Skin of body (tissue), 3 donors: ENCODE measurements at places on chromosomes 3 and 15.

DNA sequence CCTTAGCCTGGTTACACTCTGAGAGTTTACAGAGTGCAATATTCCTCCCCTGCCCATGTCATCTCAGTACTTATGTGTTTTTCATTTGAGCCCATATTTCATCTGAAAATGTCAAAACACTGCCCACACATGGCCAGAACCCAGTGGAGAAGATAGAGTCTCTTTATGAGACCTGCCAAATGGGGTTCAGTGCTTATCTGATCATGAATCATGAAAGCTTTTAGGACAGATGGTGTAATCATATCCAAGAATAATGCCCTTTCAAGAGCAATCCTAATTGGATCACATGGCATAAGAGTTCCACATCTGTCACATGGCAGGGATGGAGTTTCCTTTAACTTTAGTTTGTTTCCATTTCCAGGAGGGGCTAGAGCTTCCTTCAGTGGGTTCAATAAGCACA is 77.2 kb upstream of the AGBL1 start:
- no peak for DNase-seq

DNA sequence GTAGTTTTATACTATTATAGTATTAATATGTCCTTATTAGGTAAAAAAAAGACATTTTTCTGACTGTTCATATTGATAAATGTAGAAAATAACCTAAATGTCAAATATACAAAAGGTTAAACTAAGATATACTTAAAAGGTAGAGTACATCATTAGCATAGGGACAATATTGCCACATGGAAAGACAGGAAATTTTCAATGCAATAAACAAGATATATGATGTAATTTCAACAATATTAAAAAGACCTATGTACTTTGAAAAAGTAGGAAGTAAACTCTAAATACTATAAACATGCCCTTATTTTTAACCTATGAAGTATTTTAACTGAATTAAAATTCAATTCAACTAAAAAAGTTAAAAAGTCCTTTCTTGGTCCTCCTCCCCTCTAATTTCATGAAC is 1.9 kb downstream of the SPG11 start:
- DNase-seq: no peak

- no peak for DNase-seq
Measured at GRCh38 chr15:100658895-100659294, 56.5 kb downstream of the ASB7 start.

DNA sequence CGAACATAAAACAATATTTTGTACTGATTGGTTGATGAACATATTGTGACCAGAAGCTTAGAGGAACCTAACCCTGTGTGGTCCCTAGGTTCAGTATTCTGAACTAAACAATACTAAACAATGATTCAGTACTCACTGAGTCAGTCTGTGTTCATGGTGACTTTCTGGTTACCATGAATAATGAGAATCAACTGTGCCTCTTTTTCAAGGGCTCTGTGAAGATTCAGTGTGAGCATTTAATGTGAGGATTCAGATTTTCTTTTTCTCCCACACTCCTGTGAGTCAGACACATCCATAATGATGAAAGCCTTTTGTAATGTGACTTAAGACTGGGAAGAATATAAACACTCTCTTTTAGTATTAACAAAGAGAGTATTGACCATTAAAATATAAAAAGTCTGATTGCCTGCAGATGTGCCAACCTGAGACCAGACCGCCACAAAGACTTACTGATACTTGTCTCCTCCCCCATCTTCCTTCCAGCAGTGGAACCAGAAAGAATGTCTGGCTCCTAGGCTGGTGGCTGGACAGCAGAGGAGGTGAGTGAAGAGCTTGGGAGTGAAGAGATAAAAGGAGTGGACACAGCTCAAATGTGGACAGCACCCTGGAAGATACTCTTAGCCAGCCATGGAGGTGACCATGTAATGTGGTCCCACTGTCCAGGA is 17.6 kb upstream of the ACTL6A start:
- DNase-seq: no peak

GRCh38 chr3:23270423-23270822 is 67.3 kb downstream of the UBE2E2 start:
- no peak for DNase-seq

GRCh38 chr3:104519068-104519467 is 847.6 kb upstream of the ALCAM start:
- no peak for DNase-seq

DNA sequence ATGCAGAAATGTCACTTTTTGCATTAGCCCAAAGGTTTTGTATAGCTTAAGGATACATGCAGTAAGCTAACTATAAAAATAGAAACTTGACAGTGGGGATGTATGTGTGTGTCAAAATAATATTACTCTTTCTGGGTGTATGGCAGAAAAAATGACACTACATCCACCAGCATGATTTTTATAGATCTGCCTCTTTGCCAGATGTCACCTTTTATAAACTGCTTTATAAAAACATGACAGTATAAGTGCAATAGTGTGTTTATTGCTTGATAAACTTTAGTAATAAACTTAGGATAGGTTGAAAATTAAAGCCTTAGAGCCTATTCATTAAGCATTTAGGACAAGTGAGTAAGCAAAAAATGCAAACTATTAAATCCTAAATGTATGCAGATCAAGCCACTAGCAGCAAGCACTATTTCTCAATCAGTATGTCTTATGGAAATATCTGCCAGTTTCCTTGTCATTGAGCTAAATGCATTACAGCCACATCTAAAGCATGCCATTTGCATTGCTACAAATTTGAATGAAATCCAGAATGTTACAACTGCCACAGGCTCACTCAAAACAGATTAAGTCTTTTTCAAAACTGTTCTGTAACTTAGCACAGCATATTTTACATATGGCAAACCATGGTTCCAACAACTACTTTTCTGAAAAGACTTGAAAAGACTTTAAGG is 935.0 kb downstream of the FHIT start:
- DNase-seq: peak; percentile 98

- DNase-seq: no peak
Measured at GRCh38 chr15:71335591-71335990, 220.3 kb downstream of the THSD4 start.

DNA sequence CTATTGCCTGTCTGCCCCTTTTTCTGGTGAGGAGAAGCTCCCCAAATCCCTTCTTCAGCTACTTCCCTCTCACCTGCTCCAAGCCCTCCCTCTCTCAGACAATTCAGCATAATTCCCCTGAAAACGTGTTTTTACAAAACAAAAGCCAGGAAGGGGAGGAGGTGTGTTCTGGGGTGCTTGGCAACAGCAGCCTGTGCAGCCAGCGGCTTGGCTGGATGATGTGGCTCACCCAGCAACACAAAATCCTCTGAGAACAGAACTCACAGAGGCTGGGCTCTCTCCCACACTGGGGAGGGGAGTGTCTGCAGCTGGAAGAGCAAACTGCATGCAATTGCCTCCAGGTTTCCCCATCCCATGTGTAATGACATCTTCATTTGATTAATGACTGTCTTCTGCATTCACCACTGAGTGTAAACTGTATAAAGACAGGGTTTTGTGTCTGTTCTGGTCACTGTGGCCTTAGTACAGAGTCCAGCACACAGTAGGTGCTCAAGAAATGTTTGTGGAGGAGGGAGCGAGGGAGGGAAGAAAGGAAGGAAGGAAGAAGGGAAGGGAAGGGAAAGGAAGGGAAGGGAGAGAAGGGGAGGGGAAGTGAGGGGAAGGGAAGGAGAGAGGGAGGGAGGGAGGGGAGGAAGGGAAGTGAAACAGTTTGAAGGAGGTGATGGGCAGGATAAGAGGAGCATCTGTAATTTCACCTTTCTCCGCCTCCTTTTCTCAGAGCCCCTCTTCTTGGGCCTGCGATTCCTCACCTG is 70.1 kb upstream of the GLCE start:
- peak; percentile 80 for DNase-seq

GRCh38 chr3:148723631-148724030 is 25.9 kb downstream of the AGTR1 start:
- no peak for DNase-seq

- DNase-seq: no peak
Measured at GRCh38 chr3:128503164-128503651, 10.2 kb upstream of the GATA2 start.

DNA sequence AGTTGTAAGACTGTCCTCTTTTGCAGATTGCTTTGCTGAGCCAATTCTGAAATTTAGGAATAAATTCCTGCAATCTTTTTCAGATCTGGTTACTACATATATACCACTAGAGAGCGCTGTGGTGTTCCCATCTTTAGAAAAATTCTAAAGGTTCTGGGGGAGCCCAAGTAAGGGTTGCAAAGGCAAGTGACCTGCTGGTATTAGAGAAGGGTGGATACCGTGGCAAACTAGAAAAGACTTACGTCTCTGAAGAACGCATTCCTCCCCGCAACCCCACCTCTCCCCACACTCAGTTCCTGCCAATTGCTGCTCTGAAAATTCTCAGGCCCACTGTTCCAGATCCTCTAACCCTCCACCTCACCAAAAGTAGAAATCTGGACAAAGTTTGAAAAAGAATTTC is 48.5 kb downstream of the EFHB start:
- peak; percentile 5 for DNase-seq

DNA sequence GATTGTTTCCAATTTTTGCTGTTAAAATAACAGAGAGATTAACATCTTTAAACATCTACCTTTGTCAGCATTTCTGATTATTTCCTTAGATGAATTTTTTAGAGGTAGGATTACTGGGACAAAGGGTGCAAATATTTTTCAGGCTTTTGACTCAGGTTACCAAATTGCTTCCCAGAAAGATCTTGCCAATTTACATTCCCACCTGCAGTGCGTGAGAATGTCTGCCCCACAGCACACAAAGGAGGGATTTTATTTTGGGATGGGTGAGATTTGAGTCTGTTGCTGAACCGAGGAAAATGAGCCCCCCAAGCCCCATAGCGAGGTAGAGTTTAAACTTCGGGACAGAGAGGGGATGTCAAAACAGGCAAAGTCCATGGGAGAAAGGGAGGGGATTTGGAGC is 25.9 kb upstream of the RNU6-1 start:
- DNase-seq: no peak

GRCh38 chr3:98326105-98326893 is 27.4 kb upstream of the OR5K4 start:
- no peak for DNase-seq

DNA sequence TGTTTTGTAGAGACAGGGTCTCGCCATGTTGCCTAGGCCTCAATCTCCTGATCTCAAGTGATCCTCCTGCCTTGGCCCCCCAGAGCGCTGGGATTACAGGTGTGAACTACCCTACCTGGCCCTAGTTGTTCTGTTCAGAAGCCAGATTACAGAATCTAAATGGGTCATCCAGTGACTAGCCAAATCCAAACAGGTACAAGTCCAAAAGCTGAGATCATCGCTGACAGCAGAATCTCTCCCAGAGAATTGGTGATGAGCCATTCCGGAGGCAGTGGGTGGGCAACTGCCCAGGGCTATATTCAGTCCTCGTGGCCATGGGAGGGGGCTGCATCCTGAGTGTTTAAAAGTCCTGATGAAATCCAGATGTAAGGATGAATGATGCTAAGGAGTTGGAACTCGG is 47.5 kb upstream of the SEMA4B start:
- DNase-seq: no peak

DNA sequence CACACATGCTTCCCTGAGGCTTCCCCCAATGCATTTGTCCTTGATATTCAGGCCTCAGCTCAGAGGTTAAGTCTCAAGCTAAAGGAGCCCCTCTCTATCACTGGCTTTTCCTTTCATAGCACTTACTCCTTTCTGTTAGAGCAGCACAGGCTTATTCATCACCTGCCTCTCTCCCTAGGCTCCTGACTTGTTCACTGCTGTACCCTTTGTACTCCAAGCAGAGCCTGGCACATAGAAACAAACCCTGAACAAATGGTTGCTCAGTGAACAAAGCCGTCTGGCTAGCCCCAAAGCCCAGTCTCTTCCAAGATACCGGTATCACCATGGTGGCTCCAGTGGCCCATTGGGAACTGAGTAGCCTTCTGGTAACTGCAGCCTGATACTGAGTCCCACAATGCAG is 231.1 kb upstream of the TRIM42 start:
- no peak for DNase-seq

DNA sequence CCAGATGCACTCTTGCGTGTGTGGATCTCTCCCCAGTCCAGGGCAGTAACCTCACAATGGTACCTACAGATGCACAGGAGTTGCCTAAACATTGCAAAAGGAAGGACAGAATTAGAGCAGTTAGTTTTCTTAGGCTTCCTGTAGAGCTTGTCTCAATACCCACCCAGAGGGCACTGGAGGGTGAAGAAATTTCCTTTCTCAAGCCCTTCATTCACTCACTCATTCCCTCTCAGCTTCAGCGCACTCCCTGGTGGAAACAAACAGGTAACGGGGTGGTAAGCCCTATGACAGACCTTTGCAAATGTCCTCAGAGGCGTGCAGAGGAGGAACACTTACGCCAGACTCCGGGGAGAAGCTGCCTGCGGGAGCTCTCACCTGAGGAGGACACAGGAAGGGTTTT is 267.4 kb upstream of the HES1 start:
- no peak for DNase-seq

GRCh38 chr15:59339252-59339672 is 33.4 kb downstream of the MYO1E start:
- DNase-seq: no peak

DNA sequence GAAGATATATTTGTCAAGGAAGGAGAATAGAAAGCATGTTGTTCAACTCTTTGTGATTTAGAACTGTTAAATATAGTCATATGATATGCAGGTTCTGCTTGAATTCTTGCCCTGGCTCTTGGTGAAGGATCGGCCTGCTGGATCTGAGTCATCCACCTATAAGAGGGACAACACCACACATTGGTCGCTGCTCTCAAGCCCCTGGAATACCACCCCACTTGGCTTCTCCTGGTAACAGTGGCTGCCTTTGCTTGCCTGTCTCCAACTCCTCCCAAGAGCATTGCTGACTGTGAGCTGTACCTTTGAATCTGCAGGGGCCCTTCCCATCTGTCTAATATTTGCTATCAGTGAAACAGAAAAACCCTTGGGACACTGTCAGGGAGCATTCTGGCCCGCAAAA is 78.9 kb upstream of the DGKG start:
- no peak for DNase-seq

- no peak for DNase-seq
Measured at GRCh38 chr3:49269443-49270155, 7.4 kb downstream of the C3orf62 start.

DNA sequence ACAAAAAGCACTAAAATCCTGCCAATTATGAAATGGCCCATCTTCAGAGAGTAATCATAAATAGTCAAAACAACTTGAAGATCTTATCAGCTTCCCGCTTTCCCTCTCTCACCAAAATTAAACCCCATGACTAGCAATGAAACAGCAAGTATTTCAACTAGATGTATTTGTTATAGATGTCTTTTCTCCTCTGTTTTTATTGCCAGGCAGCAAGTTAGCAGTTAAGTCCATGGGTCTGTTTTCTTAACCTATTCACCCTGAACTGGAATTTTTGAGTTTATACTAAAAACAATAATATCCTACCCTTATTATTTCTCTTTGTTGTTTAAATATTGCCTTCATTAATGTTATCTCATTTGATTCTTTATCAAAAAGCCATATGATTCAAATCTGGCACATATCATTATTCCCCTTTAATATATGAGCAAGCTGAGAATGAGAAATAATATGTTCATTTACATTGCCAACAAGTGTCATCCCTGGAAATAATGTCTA is 23.3 kb downstream of the AQP9 start:
- no peak for DNase-seq

DNA sequence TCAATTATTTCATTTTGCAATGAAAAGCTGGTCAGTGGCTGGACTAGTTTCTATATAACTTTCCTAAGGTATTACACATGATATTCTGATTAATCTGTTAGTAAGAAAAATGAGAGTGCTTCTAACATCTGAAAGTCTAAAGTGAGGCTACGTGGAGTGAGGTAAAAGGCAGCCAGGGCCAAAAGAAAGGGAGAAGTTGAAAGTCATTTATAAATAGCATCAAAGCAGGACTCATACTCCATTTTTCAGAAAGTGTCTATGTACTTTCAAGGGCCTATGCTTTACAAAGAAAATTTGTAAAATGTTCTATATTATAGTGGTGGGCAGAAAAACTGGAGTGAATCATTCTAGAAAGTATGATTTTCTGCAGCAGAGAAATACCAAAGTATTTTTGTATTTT is 80.0 kb downstream of the CSNK1G1 start:
- no peak for DNase-seq
